Glomerular endothelial cell (primary cell): ENCODE measurements at places on chromosomes 4 and X.

DNA sequence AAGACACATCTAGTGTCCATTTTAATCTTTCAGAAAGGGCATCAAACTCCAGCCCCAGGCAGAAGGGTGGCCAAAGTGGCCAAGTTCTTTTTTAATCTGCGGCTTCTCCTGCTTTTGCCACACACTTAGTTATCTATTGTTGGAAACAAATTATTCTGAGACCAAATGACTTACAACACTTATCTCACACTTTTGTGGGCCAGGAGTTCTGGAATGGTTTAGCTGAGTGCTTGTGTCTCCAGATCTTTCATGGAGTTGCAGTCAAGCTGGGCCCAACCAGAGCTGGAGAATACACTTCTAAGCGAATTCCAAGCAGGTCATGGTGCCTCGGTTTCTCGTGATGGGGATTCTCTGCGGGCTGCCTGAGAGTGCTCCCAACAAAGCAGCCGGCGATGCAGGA is 4.0 kb downstream of the TXK start:
- DNase-seq, result no peak

DNA sequence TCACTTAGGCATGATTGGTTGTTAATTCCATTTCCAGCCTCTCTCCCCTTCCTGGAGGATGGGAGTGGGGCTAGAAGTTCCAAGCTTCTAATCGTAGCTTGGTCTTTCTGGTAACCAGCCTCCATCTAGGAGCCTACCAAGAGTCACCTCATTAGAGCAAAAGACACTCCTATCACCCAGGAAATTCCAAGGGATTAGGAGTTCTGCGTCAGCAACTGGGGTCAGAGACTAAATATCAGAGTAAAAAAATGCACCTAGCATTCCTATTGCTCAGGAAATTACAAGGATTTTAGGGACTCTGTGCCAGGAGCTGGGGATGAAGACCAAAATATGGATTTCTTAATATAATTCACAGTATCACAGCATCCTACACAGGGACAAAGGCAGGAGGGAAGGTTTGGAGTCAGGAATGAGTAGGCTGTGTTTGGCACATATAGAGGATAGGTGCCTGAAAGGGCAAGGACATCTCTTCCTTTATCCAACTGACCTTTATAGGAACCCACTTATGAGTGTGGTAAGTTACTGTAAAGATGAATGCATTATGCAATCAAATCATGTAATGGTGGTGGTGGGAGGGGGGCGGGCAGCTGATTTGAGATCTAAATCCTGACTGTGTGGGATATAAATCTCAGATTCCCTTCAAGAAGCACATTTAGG is 30.5 kb upstream of the LIMCH1 start:
- no peak for DNase-seq

- no peak for DNase-seq
Observed at GRCh38 chr4:6461301-6462165, 10.9 kb downstream of the PPP2R2C start.

DNA sequence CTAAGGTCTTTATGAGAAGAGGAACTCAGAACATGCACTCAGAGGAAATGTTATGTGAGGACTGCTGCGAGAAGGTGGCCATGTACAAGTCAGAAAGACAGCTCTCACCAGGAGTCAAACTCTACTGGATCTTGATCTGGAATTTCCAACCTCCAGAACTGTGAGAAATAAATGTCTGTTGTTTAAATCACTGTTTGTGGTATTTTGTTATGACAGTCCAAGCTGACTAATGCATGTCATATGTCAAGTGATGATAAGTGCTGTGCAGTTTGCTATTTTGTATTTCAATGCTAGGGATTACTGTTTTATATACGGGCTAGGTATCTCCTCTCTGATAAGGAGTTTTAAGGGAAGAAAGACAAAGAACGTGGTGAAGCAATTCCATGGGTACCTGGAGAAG is 162.3 kb downstream of the CPEB2 start:
- no peak for DNase-seq

- DNase-seq, result no peak
Observed at GRCh38 chr4:169707958-169708643, 49.6 kb downstream of the HPF1 start.

DNA sequence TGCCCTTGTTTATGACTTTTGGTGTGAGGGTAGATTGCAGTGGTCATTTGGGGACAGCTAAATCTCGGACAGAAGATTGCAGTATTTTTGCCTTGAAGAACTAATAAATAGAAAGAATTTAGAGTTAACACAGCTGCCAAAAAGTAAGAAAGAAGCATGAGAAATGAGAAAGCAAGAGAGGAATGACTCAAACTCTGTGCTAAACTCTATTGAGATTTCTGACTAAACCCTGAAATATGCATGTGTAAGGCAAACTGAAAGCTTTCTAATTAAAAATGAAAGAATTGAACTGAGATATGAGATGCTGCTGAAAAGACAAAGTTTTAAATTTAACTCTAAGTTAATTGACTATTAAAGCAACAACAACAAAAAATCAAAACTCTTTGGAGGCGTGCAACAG is 791.3 kb downstream of the RAB28 start:
- no peak for DNase-seq
